ENCODE measurements at places on chromosomes 4 and X.

GRCh38 chrX:110417128-110417527 lies 58.5 kb downstream of the RTL9 start:
- no peak for DNase-seq

DNA sequence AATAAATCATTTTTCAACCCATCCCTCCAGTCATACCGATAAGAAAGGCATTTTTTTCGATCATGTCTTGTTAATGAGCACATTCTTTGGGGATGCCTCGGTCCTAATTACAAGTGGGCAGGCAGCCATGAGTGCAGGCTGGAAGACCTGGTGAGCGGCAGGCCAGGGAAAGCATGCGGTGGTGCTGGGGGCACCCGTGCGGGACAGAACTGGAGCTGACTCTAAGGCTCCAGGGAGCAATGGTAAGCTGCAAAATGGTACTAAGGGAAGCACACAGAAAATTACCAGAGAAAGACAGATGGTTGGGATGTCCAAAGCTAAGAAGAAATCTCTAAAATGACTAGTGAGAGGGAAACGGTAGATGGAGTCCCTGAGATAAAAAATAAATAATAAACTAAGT lies 411.0 kb upstream of the AGA start:
- DNase-seq = no peak

DNA sequence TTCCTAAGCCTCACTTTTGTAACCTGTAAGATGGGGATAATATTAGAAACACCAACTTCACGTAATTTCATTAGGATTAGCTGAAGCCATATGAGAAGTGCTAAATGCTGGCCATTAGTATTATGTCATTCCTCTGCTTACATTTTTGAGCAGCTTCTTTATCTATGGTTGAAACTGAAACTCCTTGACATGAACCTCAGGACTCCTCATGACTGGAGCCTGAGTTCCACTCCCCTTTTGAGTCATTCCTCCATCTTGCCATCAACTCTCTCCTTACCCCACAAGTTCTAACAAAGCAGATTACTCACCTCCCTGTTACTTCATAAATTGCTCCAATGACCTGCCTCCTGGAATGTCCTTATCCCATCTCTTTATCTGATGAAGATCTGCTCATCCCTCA lies 123.2 kb upstream of the KCNIP4 start:
- DNase-seq = no peak

DNA sequence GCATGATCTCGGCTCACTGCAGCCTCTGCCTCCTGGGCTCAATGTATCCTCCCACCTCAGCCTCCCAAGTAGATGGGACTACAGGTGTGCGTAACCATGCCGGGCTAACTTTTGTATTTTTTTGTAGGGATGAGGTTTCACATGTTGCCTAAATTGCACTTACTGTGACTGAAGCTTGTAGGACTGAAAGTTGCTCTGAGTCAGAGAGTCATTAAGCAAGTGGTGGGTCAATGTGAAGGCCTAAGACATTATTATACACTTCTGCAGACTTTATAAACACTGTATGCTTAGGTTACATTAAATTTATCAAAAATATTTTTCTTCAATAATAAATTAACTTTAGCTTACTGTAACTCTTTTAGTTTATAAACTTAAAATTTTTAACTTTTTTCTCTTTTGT lies 170.2 kb downstream of the FAT4 start:
- no peak for DNase-seq

DNA sequence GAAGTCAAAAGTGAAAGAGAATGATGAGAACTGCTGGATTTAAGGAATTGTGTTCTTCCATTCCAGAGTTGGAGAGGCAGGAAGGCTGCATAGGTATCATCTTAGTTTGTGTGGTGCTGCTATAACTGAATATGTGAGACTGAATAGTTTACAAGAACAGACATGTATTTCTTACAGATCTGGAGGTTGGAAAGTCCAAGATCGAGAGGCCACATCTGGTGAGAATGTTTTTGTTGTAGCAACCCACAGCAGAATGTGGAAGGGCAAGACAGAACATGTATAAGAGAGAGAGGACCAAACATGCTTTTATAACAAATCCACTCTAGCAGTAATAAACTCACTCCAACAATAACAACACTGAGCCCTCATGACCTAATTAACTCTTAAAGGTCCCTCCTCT lies 408.6 kb downstream of the FAM47B start:
- no peak for DNase-seq

GRCh38 chrX:86148594-86148993 lies 343 bp downstream of the DACH2 start:
- no peak for DNase-seq

- no peak for DNase-seq
Observed at GRCh38 chr4:79823148-79823763, 249.8 kb downstream of the ANTXR2 start.

- no peak for DNase-seq
Observed at GRCh38 chr4:560731-561291, 15.3 kb downstream of the TMEM271 start.

DNA sequence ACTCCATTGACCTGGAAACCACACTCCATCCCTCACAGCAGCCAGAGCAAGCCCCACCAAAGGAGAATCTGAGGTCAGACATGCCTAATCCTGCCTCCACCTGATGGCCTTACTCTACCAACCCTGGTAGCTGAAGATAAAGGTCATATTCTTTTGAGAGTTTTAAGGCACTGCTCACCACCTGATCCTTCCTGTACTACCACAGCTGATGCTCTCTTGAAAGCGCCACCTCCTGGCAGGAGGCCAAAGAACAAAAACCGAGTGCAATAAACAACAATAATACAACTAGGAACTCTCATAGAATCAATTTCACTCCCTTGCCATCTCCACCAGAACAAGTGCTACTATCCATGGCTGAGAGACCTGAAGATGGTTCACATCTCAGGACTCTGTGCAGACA lies 301.6 kb downstream of the NAF1 start:
- no peak for DNase-seq

- no peak for DNase-seq
Observed at GRCh38 chr4:106766519-106766918, 269.6 kb downstream of the DKK2 start.

DNA sequence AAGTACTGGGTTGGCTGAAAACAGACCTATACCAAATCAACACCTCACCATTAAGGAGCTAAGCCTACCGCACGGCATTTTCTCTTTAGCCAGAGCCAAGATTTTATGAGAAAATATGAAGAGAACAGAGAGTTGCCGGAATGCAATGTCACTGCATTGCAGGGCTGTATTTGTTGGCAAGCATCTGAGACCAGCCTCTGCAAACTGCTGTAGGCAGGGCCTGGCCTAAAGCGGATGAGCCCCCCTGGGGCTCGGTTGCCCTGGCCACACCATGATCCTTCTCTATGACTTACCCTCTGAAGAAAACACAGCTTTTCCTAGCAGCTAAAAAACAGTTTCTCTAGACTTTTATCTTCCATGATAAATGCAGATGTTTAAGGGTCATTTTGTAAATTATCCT lies 120.5 kb upstream of the SORBS2 start:
- DNase-seq = no peak

DNA sequence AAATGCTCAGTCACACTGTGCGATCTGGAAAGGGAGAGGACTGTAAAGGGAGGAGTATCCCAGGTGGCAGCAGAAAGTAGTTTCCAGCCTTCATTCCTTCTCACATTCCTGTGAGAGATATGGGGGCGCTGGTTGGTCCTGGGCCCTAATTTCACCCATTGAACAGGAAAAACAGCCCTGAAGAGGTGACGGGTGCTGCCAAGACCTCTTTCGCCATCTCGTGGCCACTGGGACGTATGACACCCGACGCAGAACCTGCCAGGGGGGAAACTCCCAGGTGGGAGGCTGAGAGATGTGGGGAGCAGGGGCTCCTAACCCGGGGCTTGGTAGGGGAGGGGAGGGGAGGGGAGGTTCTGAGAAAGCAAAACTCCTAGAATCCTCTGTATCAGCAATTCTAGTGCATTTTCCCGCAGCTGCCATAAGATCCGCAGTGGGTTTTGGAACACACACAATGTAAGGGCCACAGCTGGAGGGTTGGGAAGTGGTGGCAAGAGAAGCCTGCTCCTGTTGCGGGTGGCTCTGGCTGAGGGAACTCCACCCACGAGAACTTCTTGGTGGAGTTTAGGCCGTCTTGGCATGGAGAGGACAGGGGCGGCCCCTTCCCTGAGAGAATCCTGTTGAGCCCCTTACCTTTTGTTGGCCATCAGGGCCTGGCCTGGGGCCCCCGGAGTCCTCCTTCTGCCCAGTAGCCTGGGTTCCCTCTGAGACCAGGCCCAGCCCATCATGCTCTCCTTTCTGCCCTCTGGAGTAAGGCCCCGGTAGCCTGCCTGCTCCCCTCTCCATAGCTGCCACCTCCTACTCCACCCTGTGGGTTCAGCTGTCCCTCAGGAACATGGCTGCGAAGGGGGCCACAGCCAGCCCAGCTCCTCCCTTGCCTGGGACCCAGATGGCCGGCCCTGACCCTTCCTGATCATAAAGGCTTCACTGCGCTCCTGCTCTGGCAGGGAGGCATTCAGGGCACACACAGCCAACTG lies 134.1 kb downstream of the OR13H1 start:
- peak; percentile 45 for DNase-seq

DNA sequence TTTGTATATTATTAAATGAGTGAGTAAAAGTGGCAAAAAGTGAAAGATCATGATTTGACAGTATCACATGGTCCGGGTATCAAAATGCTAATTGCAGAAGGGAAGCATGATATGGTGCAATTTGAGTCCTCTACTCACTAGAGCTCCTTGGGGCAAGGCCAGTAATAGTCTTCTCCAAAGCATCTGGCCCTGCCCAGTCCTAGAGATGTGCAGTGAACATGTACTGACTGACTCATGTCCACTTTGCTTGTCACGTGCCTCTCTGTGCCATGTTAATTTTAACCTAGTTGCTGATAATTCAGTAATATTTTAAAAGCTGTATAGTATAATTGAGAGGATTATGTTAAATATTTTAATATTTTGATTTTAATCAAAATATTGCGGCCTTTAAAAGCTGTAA lies 54.6 kb upstream of the TENM3 start:
- DNase-seq = no peak

GRCh38 chr4:113020966-113021365 lies 28.5 kb upstream of the ANK2 start:
- DNase-seq = no peak

GRCh38 chr4:163440040-163440439 lies 33.5 kb downstream of the TKTL2 start:
- DNase-seq = no peak

DNA sequence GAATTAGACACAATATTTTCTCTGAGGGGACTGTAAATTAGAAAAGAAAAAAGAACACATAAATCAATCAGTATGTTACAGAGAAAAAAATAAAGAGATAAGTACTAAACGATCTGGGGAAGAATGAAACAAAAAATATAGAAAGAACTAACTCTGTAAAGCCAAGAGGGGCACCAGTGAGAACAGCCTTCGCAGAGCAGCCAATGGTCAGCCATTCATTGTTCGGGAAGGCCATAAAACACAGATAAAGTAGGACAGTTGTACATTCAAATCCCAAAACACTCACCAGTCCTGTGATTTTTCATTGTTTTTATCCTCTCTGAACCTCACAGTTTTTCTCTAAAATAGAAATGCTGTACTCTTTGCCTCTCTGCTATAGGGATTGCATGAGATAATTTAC lies 127.9 kb downstream of the NEK1 start:
- DNase-seq = no peak

DNA sequence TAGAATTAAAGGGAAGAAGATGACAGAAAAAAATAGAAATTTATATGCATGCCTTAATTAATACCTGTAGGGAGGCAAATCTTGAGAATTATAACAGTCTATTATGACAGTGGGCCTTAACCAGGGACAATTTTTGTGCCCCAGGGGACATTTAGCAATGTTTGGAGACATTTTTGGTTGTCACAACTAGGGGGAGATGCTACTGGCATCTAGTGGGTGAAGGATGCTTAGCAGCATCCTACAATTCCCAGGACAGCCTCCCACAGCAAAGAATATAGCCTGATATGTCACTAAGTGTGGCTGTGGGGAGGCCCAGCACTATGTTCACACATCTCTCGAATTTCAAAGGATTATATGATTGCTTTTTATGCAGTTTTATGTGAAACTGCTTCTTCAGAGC lies 10.5 kb downstream of the GPR82 start:
- DNase-seq = no peak

DNA sequence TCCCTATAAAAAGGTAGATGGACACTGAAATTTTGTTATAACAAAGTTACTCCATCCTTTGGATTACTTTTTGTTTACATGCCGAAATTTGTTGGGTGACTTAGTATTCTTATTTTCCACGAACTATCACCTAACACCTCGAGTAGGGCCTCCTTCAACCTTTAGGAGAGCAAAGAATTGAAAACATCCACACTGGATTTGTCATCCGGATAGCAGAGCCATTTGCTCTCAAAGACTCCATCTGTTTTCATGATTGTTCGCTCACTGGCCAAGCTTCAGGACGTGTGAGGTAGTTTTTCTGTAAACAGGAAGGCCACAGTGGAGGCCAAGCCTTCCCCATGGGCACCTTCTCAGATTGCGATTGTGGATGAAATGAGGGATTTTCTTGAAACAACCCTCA lies at the start of gene ADAD1:
Gene ADAD1, plus strand, starts transcription at position 301 of the 400 bp plus-strand sequence. CDS start 1,059 bp downstream, outside the sequence.
- DNase-seq = no peak

GRCh38 chr4:120861852-120862251 lies 60.7 kb downstream of the PRDM5 start:
- DNase-seq = no peak

GRCh38 chr4:43763029-43763610 lies 685.5 kb downstream of the KCTD8 start:
- DNase-seq = no peak

DNA sequence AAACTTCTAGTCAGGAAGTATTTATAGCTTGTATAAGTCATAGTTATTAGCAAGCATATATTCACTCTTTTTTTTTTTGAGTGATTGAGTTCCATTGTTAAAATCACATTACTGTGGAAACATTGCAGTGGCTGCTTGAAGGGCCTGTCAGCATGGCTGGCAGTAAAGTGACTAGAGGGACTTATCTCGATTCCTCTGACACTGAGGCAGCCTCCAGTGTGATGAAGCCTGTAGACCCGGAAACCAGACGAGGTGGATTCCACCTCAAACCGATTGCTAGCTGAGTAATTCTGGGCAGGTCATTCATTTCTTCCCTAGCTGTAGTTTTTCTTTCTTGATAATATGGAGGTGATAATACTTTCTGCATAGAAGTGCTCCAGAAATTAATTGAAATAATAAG lies 4.7 kb downstream of the FAM149A start:
- no peak for DNase-seq

DNA sequence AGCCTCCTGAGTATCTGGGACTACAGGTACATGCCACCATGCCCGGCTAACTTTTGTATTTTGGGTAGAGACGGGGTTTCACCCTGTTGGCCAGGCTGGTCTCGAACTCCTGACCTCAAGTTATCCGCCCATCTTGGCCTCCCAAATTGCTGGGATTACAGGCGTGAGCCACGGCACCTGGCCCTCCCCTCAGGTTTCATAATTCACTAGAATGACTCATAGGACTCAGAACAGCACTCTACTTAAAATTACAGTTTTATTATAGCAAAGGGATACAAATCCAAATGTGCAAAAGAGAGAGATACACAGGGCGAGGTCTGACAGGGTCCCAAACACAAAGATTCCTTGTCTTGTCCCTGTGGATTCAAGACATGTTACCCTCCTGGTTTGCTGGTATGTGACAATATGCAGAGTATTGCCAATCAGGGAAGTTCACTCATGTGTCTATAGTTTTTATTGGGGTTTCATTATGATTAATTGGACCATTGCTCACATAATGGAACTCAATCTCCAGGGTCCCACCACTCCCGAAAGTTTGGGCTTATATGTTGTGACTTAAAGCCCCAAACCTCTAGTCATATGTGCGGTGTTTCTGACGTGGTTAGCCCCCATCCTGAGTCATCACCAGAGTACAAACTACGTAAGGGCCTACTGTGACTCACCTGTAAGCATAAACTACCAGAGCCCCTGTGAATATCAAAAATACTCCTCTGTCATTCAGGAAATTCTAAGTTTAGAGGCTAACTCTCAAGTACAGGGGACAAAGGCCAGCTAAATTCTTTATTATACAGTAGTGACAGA lies 5.2 kb downstream of the YIPF6 start:
- peak; percentile 74 for DNase-seq

Measured in activated CD8-positive, alpha-beta memory T cell treated with anti-CD3 and anti-CD28 coated beads, Interleukin-2, amount 10 ng/mL, durations not matched to agents 7 days and 5 days (primary cell).